Mesangial cell (primary cell): ENCODE measurements at places on chromosomes 3 and 15. TPM values are rescaled to one million over a fixed set of nuclear protein-coding genes. Genes with fewer than 3 reads are reported as not detected.

The ERICH6 gene
- total RNA-seq, result not detected in 2 replicates

The LRRK1 gene
- total RNA-seq, result 11.5 and 13.7 TPM in 2 replicates

The RPP25 gene
- 6.0 and 8.7 TPM in 2 replicates for total RNA-seq

The FES gene
- 12.9 and 24.5 TPM in 2 replicates for total RNA-seq

The MST1 gene
- total RNA-seq, result 6.0 and 61.0 TPM in 2 replicates

The GP5 gene
- under 0.01 and 0.16 TPM in 2 replicates for total RNA-seq

The ERC2 gene
- 1.8 and 3.1 TPM in 2 replicates for total RNA-seq

The PRSS50 gene
- 0.16 and 0.63 TPM in 2 replicates for total RNA-seq

The NDUFB5 gene
- total RNA-seq, result 48.0 and 54.3 TPM in 2 replicates

The CCR3 gene
- not detected in 2 replicates for total RNA-seq

The ARL8B gene
- 20.9 and 23.1 TPM in 2 replicates for total RNA-seq

The SI gene
- total RNA-seq, result not detected in 2 replicates

The ACAP2 gene
- 11.2 and 13.2 TPM in 2 replicates for total RNA-seq

The ATP13A5 gene
- total RNA-seq, result not detected in 2 replicates

The ROBO1 gene
- total RNA-seq, result 38.3 and 63.5 TPM in 2 replicates

The GMPS gene
- 24.0 and 40.2 TPM in 2 replicates for total RNA-seq

The DUOXA2 gene
- total RNA-seq, result not detected in 2 replicates

The FOXL2 gene
- total RNA-seq, result 0.13 and 0.16 TPM in 2 replicates

The DLL4 gene
- total RNA-seq, result 0.13 TPM in 1 of 2 replicates, not detected in the other

The FETUB gene
- total RNA-seq, result not detected in 2 replicates

The GNAT1 gene
- not detected in 2 replicates for total RNA-seq

The APBA2 gene
- total RNA-seq, result 31.3 and 35.4 TPM in 2 replicates

The LXN gene
- total RNA-seq, result 15.5 and 82.9 TPM in 2 replicates

The TRPM1 gene
- total RNA-seq, result not detected in 2 replicates

The KIF23 gene
- total RNA-seq, result 4.4 and 75.6 TPM in 2 replicates

The OR4F15 gene
- total RNA-seq, result 0.25 TPM in 1 of 2 replicates, not detected in the other

The CYP11A1 gene
- 1.1 and 1.6 TPM in 2 replicates for total RNA-seq

The RTP4 gene
- 0.89 TPM in 1 of 2 replicates, not detected in the other for total RNA-seq

The ABCF3 gene
- total RNA-seq, result 40.4 and 79.1 TPM in 2 replicates

The SPTBN5 gene
- total RNA-seq, result under 0.01 and 0.25 TPM in 2 replicates

The TMEM212 gene
- not detected in 2 replicates for total RNA-seq

The XCR1 gene
- total RNA-seq, result not detected in 2 replicates

The CLEC3B gene
- 0.38 TPM in 1 of 2 replicates, not detected in the other for total RNA-seq

The TGM5 gene
- not detected in 2 replicates for total RNA-seq

The TMEM207 gene
- not detected in 2 replicates for total RNA-seq

The WNT5A gene
- total RNA-seq, result 47.7 and 58.7 TPM in 2 replicates

The EXD1 gene
- under 0.01 TPM in 1 of 2 replicates, not detected in the other for total RNA-seq
